ENCODE measurements at places on chromosomes 3 and 15. TPM values are rescaled to one million over a fixed set of nuclear protein-coding genes. Genes with fewer than 3 reads are reported as not detected.

DNA sequence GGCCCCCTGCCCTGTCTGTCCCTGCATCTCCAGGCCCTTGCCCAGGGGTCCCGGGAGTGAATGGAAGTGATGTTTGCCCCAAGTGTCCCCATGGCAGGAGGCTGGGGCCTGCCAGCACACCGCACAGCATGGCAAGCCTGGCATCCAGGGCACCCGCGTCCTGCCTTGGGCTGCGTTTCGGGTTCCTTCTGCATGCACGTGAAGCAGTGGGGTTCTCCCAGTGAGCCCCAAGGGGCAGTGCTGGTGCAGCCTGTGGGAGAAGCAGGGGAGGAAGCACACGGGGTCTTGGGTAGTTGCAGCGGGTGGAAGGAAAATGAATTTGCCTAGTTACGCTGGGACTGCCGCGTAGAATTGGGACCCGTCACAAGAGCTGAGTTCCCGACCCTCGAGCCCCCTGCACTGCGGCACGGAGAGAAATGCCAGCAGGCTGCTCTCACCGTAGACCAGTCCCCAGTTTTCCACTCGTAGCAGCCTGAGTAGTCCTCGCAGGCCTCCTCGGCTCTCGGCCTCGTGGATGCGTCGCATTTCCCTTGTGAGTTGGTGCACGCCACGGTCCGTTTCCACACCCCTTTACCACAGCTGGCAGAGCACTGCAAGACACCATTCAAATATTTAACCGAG is 259.5 kb upstream of the LYSMD4 start:
- DNase-seq = no peak
- no peaks in the 10 kb centered on the region for H3K4me1 ChIP-seq
- H3K27ac ChIP-seq = no peak overlapping the region

DNA sequence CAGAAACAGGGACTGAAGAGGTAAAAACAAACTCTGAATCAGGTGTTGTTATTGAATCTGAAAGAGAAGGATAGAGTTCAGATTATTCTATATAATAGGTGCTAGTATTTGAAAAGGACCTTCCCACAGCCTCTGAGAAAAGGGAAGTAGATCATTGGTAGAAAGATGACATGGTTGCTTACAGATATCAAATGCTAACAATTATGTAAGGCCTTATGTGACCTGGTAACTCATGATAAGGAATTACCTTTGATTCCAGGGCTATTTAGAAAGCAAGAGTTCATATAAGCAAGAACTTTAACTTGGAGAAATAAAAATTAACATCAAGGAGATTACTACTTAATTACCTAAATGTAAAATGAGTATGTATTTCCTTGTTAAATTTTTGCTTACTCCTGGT is 7.6 kb downstream of the SLC27A2 start:
- H3K27ac ChIP-seq = no peak overlapping the region
- H3K27me3 ChIP-seq = no peaks in the 10 kb centered on the region
- H3K4me1 ChIP-seq = peaks cover 23% of the 10 kb centered on the region
- H3K36me3 ChIP-seq = no peaks in the 10 kb centered on the region
- DNase-seq = peak; percentile 51

- H3K27me3 ChIP-seq = no peaks in the 10 kb centered on the region
- H3K36me3 ChIP-seq = no peaks in the 10 kb centered on the region
- no peak overlapping the region for H3K4me3 ChIP-seq
Observed at GRCh38 chr3:148839805-148840204, 12.2 kb downstream of the CPB1 start.

HYKK gene
- 0.47 TPM for total RNA-seq

SLC9A9 gene
- 2.3 TPM for total RNA-seq

- no peaks in the 10 kb centered on the region for H3K36me3 ChIP-seq
- DNase-seq = no peak
- no peak overlapping the region for H3K4me3 ChIP-seq
- no peaks in the 10 kb centered on the region for H3K27me3 ChIP-seq
- H3K4me1 ChIP-seq = no peaks in the 10 kb centered on the region
- H3K27ac ChIP-seq = no peak overlapping the region
Observed at GRCh38 chr3:115595611-115596275, 27.6 kb upstream of the GAP43 start.

ECE2 gene
- total RNA-seq = 0.15 TPM
